Activated T-helper 1 cell treated with anti-CD3 and anti-CD28 coated beads, Interleukin-12 subunit alpha, Interleukin-12 subunit beta, Interleukin-2, Interleukin-4 antibody, amounts not matched to agents 30 ng/mL and 10 ng/mL and 1 ng/mL, durations not matched to agents 14 hours and 24 hours and 36 hours (primary cell): ENCODE measurements at places on chromosomes 2 and 18. TPM values are rescaled to one million over a fixed set of nuclear protein-coding genes. Genes with fewer than 3 reads are reported as not detected.

GRCh38 chr2:33142810-33143209 lies 196.1 kb downstream of the LTBP1 start:
- no peak for DNase-seq

DNA sequence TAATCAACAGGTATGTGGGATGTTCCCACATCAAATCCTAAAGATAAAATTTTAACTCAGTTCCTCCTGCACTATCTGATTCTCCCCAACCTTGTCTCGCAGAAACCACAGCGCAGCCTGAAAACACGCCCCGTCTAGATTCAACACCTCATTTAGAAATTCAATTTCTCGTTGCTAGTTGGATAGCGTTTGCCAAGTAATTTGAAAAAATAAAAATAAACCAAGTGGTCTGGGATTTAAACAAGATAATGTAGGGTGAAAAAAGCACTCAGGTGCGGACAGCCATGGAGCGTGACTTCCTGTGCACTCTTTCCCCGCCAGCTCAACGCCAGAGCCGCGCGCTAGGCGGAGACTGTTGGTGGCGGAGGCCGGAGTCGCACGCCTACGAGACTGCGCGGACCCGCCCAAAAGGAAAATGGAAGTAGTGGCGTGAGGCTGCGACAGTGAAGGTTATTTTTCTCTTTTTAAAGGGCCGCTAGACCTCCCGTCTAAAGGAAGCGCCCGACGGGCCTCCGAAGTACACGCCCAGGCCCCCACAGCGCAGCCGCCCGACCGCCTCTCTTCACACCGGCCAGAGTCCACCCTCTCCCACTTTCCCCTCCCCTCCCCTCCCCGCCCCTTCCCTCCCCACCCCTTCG lies 615 bp upstream of the CCNT2 start:
- DNase-seq, result peak; percentile 87

GRCh38 chr18:3397786-3398185 lies 52.2 kb upstream of the TGIF1 start:
- DNase-seq, result no peak

GRCh38 chr2:234488913-234489451 lies 7.9 kb downstream of the ARL4C start:
- DNase-seq, result peak; percentile 80

DNA sequence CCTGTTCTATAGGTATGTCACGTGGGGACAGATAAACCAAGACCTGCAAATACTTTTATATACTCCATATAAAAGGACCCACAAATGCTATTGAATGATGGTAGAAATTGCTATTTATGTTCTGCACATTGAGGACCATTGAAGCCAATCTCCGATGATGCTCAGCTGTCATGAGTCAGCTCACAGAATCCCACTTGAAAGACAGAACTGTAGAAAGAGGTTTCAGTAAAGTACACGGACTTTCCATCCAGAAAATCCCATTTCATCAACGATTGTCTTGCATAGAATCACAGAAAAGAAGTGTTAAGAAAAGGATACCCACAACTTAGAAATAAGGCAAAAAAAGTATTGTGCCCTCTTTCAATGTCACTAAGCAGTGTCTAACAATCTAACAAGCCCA lies 169.0 kb upstream of the COPS8 start:
- DNase-seq, result no peak

- DNase-seq, result no peak
Measured at GRCh38 chr2:134927195-134927594, 8.6 kb downstream of the CCNT2 start.

DNA sequence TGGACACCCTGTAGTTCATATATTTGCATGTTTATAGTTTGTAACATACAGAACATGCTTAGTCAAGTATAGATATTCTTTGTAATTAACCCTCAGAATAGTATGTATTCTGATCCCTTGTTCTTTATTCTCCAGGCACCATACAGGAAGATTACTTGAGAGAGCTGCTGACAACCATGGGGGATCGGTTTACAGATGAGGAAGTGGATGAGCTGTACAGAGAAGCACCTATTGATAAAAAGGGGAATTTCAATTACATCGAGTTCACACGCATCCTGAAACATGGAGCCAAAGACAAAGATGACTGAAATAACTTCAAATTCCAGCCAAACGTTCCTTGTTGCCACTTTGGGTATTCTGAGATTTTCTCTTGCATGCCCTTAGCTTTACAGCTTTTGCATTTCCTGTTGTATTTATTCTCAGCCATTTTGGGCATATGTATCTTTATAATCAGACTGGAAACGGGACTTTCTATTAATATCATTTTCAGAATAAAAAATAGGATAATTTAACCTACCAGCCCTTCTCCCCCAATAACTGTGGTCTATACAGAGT lies 6.2 kb upstream of the MYL12B start:
- DNase-seq, result no peak

CROCC2 gene
- not detected in 2 replicates for total RNA-seq

ESPNL gene
- 0.05 and 0.20 TPM in 2 replicates for total RNA-seq

FBXO41 gene
- 29.3 and 30.9 TPM in 2 replicates for total RNA-seq
